ENCODE measurements at places on chromosomes 12 and 14.

DNA sequence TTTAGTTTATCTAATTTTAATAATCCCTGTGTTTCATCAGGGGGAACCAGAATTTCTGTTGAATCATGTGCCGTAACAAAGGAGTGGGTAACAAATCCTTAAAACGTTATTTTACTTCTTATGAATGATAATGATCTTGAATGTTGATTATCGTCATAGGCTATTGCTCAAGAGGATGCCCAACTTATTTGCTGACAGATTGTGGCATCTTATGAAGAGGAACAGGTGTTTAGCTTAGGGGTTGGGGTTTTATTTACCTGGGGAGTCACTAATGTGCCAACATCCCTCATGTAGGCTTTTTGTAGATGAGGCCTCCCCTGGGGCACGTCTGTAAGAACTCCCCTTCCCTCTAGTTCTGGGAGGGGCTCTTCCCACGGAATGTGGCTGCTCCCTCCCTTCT lies 32.4 kb upstream of the TMX1 start:
- no peak for DNase-seq

GRCh38 chr12:59973515-59973914 lies 377.7 kb downstream of the SLC16A7 start:
- no peak for DNase-seq

GRCh38 chr12:110223777-110224378 lies 57.2 kb upstream of the ATP2A2 start:
- DNase-seq, result no peak

- no peak for DNase-seq
These were observed 28.0 kb upstream of the C12orf42 start for GRCh38 chr12:103523771-103524170.

DNA sequence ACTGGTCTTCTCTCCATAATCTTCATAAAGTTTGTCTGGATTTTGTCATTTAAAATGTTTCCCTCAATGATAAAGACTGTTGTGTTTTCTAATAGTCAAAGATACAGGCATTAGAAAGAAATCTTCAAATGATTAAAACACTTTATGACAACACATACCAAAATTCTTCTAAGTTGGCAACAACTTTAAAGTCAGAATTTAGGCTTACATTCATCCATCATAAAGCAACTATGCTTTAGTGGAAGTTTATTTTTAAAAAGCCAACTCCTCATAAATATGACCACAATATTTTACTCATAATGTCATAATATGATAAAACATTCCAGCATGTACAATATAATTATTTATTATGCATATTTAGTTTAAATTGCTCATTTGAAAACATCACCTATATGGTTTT lies 17.2 kb upstream of the CCER1 start:
- no peak for DNase-seq

- no peak for DNase-seq
These were observed 19.4 kb upstream of the PARP11 start for GRCh38 chr12:3892631-3893030.

DNA sequence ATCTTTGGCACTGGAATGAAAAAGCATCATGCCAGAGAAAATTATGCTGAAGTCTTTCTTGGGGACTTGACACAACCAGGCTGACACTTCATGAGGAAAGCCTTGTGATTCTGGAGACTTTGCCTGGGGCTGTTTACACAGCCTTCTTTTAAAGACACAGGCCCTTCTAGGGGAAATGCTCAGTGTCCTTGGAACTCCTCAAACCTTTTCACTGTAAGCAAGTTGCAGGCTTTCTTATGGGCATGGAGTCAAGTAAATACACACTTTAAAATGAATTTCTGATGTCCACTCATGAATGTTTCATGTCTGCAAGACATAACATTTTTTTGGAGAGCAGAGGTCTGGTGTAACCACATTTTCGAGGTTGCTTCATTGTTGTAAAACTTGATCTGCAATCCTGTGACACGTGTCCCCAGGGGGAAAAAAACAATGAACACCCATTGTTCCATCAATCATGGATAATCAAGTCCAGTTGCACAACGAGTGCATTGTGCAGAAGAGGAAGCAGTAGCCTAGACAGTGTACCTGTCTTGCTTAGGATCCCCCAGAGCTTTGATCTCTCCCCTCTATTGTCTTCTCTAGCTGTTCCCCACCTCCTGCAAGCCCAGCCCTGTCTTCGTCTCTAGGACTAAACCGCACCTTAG lies 155.1 kb upstream of the PRICKLE1 start:
- DNase-seq, result no peak

- DNase-seq, result no peak
These were observed 76.1 kb downstream of the CNTN1 start for GRCh38 chr12:40768125-40768864.

- DNase-seq, result no peak
These were observed 120.9 kb downstream of the TMEM132C start for GRCh38 chr12:128387811-128388422.

DNA sequence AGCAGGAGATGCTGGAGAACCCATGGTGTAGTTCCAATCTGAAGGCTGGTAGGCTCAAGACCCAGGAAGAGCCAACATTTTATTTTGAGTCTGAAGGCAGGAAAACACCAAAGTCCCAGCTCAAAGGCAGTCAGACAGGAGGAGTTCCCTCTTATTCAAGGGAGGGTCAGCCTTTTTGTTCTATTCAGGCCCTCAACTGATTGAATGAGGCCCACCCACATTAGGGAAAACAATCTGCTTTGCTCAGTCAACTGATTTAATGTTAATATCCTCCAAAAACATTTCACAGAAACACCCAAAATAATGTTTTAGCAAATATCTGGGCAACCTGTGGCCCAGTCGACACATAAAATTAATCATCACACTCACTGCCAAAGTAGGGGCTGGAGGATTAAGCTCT lies 130.8 kb downstream of the LMNTD1 start:
- DNase-seq, result no peak

DNA sequence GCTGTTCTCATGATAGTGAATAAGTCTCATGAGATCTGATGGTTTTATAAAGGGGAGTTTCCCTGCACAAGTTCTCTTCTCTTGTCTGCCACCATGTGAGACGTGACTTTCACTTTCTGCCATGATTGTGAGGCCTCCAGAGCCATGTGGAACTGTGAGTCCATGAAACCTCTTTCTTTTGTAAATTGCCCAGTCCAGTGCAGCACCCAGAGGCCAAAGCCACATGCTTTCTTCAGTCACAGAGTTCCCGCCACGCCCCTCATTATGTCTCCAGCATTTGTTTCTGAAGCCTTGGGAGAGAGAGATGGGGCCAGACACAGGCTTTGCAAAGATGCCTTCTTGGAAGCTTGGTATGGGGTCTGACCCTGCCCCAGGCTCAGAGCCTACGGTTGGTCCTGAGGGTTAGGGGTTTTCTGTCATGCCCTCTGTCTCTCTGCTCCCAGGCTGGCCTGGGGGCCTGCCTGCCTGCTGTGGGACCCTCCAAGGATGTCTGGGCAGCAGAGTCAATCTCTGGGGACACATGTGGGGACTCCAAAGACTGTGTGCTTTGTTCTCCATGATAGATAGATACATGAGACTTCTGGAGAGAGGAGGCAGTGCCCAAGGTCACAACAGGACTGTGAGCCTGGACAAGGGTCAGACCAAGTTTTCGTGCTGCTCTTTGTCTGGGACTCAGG lies 114.1 kb upstream of the PRMT8 start:
- no peak for DNase-seq

- no peak for DNase-seq
These were observed 650 bp downstream of the LLPH start for GRCh38 chr12:66129934-66130266.

DNA sequence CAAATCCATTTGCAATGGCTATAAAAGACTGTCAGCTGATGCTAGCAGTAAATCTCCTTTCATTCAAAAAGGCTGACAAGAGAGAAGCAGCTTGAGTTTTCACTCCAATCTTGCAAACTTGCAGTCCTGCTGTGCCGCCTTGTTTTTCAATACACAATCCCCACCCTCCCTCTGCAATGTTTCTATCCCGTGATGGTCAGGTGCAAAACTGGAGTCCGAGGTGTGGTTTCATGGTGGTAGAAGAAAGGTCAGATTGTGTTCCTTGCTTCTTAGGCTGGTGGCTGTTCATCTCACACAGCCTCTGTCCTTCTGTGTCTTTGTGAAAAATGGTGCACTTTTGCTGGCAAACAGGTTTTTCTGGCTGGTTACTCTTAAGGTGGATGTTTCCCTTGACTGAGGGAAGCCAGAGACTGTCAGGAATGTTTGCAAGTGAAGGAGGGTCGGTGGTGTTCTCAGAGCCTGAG lies 27.7 kb upstream of the TBX3 start:
- no peak for DNase-seq

DNA sequence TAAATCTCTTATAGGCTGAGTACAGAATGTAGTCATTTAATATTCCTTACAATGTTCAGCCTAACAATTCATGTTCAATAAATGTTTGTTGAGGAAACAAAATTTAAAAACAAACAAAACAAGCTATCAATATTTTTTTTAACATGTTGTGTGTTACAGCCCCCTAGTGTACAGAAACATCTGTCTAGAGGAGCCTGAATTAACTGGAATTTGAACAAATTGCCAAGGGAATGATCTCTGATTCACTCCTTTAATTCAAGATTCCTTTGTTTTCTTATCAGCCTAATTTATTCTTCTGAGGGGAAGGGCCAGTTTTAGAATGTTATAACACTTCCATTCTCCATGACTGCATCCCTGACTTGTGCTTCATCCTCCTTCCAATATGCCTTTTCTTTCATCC lies 127.2 kb downstream of the CMAS start:
- DNase-seq, result no peak

DNA sequence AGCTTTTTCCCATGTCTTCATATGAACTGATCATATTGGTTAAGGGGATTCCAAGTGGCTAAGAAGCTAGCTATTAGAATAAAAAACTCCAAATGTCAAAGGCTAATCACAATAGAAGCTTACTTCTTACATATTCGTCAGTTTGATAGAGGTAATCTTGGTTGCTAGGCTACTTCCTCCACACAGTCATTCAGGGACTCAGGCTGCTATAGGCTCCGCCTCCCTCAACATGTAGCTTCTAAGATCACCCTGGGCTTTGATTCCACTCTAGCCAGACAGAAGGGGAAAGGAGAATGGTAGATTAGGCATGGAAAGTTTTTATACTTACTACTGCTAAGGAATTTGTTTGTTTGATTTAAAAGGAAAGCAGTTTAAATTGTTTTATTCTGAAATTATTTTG lies 207.9 kb downstream of the EFCAB11 start:
- no peak for DNase-seq

GRCh38 chr12:116520801-116521471 lies 38.2 kb upstream of the MAP1LC3B2 start:
- DNase-seq, result no peak

GRCh38 chr12:66813137-66813892 lies 134.4 kb upstream of the GRIP1 start:
- DNase-seq, result no peak

DNA sequence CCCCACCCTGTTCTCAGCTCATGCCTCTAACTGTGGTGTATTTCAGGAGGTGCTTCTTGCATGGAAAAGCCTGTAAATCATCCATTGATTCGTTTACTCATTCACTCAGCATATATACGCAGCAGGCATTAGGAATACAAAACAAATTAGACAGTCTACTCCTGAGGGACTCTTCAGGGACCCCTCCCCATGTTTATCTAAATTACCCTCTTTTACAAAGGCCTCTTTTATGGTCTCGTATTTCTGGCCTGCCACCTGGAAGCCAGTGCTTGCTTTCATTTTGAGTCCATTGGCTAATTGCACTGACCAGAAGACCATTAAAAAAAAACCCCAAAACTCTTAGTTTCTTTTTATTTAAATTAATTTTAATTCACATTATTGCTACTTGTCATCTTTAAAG lies 134.4 kb downstream of the DACT1 start:
- no peak for DNase-seq

GRCh38 chr12:22190-22529 lies 44.4 kb upstream of the IQSEC3 start:
- no peak for DNase-seq

- DNase-seq, result no peak
These were observed 4.9 kb downstream of the ZBTB39 start for GRCh38 chr12:57001448-57001906.

- no peak for DNase-seq
These were observed 475.3 kb downstream of the EGLN3 start for GRCh38 chr14:33475623-33476022.

- no peak for DNase-seq
These were observed 104.0 kb upstream of the COCH start for GRCh38 chr14:30770376-30770775.

DNA sequence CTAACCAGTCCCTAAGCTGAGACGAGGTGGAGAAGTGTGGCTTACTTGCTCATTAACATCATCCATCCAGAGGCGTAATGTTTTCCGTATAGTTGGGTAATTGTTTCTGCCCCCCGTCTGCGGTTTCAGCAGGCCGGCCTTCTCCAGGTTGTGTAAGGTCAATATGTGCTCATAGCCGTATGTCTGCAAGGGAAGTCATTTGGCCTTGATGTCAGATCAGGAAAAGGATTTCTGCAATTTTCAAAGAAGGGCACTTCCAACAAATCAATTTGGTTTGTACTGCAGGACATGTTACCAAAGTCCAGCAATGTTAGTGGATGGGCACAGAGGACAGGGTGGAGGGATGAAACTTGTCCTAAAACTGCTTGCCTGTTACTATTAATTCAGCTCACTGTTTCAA lies 9.9 kb upstream of the DIABLO start:
- DNase-seq, result no peak

DNA sequence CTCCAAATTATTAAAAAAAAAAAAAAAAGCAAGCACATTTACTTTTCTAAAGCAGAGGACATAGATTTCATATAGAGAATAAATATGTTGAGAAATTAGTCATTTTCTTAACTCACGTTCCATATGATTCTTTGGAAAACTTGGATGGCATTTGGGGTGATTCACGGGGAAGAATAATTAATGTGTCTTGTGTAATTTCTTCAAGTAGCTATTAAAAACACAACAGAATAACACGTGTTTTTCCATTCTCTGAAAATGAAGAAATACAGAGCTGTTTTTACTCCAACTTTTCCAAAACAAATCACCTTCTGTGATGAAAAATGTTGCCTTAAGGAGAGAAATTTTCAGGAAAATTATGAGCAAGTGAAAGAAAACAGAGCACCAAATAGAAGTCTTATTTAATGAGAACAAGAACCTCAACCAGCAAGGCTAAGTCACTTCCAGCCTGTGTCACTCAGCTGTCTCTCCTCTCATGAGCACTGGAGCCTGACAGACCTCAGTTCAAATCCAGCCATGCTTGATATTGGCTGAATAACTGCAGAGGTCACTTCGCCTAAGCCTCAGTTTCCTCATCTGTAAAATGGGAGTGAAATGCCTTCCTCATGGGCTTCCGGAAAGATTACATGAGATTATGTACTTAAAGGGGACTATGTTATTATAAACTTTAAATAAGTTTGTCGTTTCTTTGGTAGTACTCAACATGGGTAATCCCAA lies 42.8 kb upstream of the NUAK1 start:
- DNase-seq, result no peak

DNA sequence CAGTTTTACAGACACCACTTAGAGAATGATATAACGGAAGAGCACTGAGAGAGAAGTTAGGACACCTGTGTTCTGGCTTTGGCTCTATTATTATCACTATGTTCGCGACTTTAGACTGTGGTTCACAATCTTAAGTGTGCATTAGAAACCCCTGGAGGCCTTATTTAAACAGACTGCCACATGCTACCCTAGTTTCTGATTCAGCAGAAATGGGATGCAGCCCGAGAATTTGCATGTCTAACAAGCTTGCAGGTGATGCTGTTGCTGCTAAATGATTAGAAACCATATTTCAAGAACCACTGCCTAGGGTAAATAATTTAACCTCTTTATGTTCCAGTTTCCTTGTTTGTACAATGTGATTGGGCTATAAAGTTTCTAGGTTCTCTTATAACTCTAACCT lies 3.6 kb upstream of the RAD51AP1 start:
- no peak for DNase-seq

Measured in forelimb muscle (tissue), 1 donor.